Epithelial cell of alveolus of lung (primary cell): ENCODE measurements at places on chromosomes 1 and 21. TPM values are rescaled to one million over a fixed set of nuclear protein-coding genes. Genes with fewer than 3 reads are reported as not detected.

KPRP gene
- total RNA-seq, result not detected in 2 replicates

AADACL4 gene
- not detected in 2 replicates for total RNA-seq

GBP4 gene
- 1.0 TPM in 1 of 2 replicates, not detected in the other for total RNA-seq

LAD1 gene
- total RNA-seq, result 0.48 and 3.4 TPM in 2 replicates

DPH2 gene
- total RNA-seq, result 19.3 and 23.7 TPM in 2 replicates

HPCAL4 gene
- total RNA-seq, result not detected in 2 replicates

OXCT2 gene
- total RNA-seq, result 0.64 and 5.2 TPM in 2 replicates

STUM gene
- not detected in 2 replicates for total RNA-seq

SV2A gene
- 19.3 and 26.8 TPM in 2 replicates for total RNA-seq

MAP3K21 gene
- 0.24 and 0.78 TPM in 2 replicates for total RNA-seq
